ENCODE measurements at places on chromosomes 12 and 14. TPM values are rescaled to one million over a fixed set of nuclear protein-coding genes. Genes with fewer than 3 reads are reported as not detected.

KRT79 gene
- polyA plus RNA-seq = 1.0 TPM

ULK1 gene
- 13.7 TPM for polyA plus RNA-seq

CCDC175 gene
- polyA plus RNA-seq = not detected

GZMH gene
- 1.1 TPM for polyA plus RNA-seq

SRRM4 gene
- polyA plus RNA-seq = not detected

KLHL33 gene
- polyA plus RNA-seq = 0.27 TPM

KRT2 gene
- not detected for polyA plus RNA-seq

CCDC197 gene
- polyA plus RNA-seq = not detected

ZNF385A gene
- polyA plus RNA-seq = 23.8 TPM

Data from adipose tissue (tissue), 3 donors.